Umbilical cord (tissue), 2 donors: ENCODE measurements at places on chromosomes 12 and 14. TPM values are rescaled to one million over a fixed set of nuclear protein-coding genes. Genes with fewer than 3 reads are reported as not detected.

Gene GMPR2
- 49.4 TPM for total RNA-seq

Gene LUM
- total RNA-seq = 4,507 TPM

Gene ASIC1
- 1.7 TPM for total RNA-seq

Gene TDP1
- 24.1 TPM for total RNA-seq

Gene EPYC
- 2.2 TPM for total RNA-seq

Gene TCTN1
- 28.6 TPM for total RNA-seq

DNA sequence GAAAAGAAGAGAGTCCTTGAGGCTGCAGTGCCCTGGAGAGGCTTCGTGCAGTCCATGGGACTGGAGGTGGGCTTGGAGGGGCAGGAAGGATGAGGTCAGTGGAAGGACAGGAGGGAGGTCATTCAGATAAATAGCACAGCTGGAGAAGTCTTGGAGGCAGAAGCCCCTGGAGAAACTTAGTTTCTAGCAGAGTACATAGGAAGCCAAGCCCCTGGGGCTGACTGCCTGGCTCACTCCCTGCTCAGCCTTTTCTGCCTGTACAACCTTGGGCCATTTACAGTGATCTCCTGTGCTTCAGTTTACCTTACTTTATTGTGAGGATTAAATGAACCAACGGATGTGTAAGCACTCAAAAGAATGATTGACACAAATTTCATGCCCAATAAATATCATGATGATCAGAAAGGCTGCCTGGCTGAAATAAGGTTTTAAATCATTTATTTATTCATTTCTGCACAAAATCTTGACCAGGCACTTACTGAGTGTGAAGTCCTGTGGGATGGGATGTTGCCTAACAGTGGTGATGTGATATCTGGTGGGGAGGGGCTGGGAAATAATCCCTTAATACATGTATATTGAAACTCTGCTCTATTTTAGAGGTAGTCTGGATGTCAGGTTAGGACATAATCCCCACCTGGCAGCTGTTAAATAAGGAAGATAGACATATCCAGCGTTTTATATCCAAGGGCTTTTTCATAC lies 54.3 kb downstream of the PLEKHG7 start:
- DNase-seq = no peak

DNA sequence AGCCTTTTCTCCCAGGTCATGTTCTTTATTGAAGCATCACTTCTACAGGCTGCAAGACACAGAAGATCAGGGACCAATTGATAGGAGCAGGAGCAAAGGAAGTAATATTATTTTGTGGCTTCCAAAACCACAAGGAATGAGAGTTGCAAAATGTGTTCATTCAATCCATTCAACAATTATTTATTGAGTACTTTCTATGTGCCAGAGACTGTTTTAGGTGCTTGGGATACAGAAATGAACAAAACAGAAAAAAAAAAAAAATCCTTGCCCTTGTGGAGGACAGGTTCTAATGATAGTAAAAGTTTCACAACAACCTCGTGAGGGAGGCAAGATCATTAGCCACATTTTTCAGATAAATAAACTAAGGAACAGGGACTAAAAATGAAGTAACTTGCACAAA lies 20.1 kb upstream of the DACT1 start:
- DNase-seq = no peak

GRCh38 chr14:101233391-101233790 lies 327.9 kb upstream of the DIO3 start:
- DNase-seq = no peak

DNA sequence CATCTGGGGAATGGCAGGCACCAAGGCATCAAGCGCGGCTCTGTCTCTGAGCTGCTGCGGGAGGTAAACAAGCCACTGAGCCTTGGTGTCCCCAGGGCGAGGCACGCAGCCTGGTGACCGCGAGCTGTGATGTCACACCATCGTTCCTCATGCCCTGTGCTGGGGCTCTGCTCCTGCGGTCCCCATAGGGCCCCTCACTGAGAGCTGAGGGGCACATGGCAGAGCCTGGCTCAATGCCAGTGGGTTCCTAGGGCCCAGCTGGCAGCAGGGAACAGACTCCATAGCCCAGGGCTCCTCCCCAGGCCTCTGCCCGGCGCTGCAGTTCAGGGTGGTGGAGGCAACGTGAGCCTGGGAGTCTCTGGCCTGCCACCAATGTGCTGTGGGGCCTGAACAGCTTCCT lies 22.6 kb downstream of the CHGA start:
- no peak for DNase-seq

- DNase-seq = no peak
Measured at GRCh38 chr12:69529021-69529420, 56.2 kb upstream of the CCT2 start.

GRCh38 chr14:81765651-81766275 lies 232.1 kb upstream of the SEL1L start:
- DNase-seq = no peak

GRCh38 chr14:104220215-104221070 lies 82.1 kb downstream of the KIF26A start:
- no peak for DNase-seq

- no peak for DNase-seq
Measured at GRCh38 chr14:105065280-105066228, at the start of gene GPR132. TSS of gene GPR132 (minus strand) at chr14:105065430. CDS start at chr14:105055420, 10,010 bp downstream.

GRCh38 chr14:38481952-38482678 lies 226.2 kb upstream of the CLEC14A start:
- no peak for DNase-seq

DNA sequence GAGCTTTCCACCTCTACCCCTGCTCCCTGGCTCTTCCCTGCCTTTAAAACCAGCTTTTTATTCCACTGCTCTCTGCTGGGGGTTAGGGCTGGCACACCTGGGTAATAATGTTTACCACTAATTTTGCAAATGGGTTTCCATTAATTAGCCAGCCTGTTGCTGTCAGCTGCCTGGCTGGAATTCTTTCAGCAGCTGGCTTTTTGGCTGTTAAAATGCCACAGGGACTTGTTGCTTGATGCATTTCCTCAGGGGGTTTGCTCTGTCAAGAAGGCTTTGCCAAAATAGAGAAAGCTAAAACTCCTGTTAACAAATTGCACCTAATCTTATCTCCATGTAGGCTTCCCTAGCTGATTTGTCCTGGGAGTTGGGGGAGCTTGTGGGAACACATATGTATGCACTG lies 51.8 kb upstream of the PSMC1 start:
- DNase-seq = no peak

GRCh38 chr12:124663206-124663605 lies 95.8 kb upstream of the NCOR2 start:
- no peak for DNase-seq

- no peak for DNase-seq
Measured at GRCh38 chr14:24954037-24954699, 95.8 kb downstream of the STXBP6 start.
